ENCODE measurements at places on chromosomes 7 and 10.

DNA sequence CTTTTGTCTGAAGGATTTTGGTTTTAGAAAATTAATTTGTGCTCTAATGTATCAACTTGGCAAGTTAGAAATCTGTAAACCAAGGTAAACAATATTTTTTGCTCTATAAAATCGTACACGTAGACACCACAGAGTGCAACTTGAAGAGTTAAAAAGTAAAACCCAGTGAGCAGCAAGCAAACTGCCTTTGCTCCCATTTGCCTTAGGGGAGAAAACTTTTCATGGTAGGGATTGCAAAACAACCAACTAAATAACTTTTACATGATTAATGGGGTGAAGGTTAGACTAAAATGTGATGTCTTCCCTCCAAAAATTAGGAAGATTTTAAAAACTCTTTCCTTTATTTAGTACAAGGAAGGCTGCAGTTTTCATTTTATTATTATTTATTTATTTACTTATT, 224.2 kb upstream of the LYZL1 start:
- DNase-seq: no peak

DNA sequence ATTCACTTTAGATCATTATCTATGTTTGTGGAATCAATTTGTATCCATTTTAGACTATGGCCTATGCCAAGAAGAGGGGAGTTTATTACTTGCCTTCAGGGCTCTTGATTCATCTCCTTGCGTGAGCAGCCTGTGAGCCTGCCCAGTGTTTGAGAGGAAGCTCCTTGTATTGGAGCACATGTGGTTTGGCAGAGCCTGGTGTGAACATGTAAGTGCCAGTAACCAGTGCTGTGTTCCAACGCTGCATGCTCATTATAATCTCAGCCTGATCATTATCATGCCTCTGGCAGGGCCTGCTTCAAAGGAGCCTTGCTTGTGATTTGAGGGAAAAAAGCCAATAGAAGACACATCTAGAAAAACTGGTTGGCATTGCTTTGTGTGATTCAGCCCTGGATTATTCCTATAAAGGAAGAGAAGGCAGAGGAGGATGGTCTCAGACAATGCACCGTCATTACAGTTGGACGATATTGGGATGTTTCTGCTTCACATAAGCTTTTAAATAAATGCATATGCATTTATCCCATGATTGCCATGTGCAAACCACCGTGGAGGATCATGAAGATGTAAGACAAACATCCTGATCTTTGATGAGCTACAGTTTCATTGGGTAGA, 203.4 kb upstream of the AHR start:
- peak; percentile 11 for DNase-seq

- no peak for DNase-seq
These were observed 113.1 kb downstream of the CTTNBP2 start for GRCh38 chr7:117759950-117760640.

DNA sequence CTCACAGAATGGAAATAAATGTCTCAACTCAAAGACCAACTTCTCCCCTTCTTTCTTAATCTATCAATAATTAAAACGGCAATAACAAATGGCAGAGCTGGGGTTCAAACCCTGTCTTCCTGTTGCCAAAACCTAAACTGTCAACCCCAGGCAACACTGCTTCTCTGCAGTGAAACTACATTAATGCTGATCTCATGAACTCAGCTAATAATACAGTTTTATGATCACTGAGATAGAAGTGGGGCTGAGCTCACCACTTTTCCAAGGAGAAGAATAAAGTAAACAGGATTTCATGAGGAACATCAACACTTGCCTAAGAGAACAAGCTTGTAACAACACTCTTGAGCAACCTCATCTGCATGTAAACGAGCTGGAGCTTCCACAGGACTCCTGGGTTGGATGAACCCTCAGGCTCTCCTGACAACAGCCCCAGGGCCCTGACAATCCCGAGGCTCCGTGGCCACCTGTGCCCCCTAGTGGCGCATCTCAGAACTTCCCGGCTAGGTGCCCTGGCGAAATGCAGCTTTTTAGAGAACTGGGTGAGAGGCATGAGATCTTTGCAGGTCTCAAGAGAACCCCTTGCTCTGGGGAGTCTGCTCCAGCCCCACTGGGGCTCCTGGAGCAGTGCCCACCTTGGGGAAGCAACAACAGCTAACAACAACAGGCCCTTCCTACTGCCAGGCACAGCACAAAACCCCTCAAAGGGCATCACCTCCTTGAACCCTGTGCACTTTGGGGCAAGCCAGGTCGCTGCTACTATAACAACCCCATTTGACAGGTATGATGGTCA, 169.3 kb downstream of the SH3PXD2A start:
- DNase-seq: peak; percentile 45

GRCh38 chr10:48506147-48506917, 98.5 kb downstream of the ARHGAP22 start:
- DNase-seq: peak; percentile 44
